ENCODE measurements at places on chromosomes 3 and 15.

DNA sequence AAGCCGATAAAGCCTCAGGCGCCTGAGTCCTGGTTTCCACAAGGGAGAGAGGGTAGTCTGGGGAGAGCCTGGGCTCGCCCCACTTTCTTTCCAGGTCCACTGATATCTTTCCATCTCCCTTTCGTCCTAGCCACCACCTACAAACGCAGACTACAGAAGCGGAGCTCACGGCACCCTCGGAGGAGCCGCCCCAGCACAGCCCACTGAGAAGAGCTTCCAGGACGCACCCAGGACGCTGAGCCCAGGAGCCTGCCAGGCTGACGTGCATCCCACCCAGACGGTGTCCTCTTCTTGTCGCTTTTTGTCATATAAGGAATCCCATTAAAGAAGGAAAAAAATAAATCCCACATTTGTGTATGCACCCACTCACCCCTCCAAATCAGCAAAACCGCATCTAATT lies 21.1 kb downstream of the HAPLN3 start:
- DNase-seq: no peak

DNA sequence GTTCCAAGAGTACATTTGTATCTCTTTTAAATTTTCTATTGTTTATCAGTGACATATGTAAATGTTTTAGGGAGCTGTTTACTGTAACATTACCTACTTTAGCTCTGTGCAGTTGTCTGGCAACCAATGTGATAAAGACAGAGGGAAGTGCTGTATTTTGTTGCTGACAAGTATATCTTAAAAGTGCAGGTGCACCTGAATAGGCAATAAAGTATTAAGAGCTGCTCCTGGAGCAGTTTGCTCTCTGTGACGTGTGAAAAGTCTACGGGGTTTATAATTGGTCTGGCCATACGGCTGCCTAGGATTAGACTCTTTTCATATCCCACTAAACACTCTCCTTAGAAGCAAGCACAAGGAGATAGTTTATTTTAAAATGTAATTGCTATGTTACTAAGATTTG lies 178.3 kb downstream of the IGF1R start:
- DNase-seq: no peak

- DNase-seq: no peak
These were observed 92.1 kb downstream of the HHLA2 start for GRCh38 chr3:108388136-108389132.

GRCh38 chr3:13166243-13167063 lies 93.2 kb upstream of the IQSEC1 start:
- DNase-seq: no peak

DNA sequence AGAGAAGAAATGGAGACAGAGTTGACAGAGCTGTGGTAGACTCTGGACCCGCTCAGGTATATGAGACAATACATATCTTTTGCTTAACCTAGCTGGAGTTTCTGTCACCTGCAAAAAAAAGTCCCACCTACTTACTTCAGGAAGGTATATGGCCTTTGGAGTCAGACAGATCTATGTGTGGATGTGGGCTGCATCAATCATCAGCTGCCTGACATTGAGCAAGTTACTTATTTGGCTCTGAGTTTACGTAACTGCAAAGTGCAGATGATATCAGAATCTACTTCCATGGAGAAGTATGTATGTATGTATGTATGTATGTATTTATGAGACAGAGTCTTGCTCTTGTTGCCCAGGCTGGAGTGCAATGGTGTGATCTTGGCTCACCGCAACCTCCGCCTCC lies 124.3 kb downstream of the MYLK start:
- no peak for DNase-seq

DNA sequence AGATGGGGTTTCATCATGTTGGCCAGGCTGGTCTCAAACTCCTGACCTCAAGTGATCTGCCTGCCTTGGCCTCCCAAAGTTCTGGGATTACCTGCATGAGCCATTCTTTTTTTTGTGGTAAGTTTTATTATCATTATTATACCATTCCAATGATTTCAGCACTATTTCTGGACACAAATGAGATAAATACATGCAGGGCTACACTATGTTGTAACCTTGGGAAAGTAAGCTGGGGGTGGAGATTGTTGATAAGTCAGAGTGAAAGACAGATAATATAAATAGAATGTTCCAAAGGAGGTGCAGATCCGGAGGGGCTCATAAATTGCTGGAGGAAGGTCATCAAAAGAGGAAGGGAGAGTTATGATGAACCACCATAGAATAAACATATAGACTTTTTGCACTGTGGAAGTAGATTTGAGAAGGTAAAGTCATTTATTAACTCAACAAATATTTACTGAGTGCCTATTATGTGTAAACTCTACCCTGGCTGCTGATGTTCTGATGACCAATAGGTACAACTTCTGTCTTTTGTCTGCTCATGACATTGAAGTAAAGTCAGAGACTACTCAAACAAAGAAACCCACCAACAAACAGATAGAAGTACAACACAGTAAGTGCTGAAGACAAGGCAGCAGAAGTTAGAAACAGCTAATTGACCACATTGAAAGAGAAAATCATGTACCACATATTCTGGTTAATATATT lies 478.9 kb upstream of the GOLIM4 start:
- DNase-seq: no peak

DNA sequence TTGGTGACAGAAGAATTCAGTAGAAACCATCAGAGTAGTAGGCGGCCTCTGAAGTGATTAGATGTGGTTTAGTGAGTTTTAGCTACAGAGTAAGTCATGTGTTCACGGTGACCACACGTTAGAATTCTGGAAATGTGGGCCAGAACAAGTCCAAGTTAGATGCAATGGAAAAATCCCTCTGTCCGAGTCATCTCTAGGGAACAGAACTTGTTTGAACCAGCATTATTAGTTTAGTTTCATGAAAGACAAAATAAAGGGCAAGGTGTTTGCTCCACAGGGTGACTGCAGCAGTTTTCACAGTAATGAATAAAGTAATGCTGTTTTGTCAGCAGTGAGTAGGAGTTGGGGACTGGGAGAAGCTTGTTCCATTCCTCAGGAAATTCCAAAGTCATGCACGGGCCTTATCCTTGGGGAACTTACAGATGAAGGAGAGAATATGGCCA lies 100.2 kb downstream of the CGNL1 start:
- DNase-seq: no peak

- DNase-seq: no peak
These were observed 95.0 kb downstream of the VGLL4 start for GRCh38 chr3:11548721-11549131.

GRCh38 chr3:5151586-5151985 lies 29.5 kb downstream of the ARL8B start:
- DNase-seq: no peak

DNA sequence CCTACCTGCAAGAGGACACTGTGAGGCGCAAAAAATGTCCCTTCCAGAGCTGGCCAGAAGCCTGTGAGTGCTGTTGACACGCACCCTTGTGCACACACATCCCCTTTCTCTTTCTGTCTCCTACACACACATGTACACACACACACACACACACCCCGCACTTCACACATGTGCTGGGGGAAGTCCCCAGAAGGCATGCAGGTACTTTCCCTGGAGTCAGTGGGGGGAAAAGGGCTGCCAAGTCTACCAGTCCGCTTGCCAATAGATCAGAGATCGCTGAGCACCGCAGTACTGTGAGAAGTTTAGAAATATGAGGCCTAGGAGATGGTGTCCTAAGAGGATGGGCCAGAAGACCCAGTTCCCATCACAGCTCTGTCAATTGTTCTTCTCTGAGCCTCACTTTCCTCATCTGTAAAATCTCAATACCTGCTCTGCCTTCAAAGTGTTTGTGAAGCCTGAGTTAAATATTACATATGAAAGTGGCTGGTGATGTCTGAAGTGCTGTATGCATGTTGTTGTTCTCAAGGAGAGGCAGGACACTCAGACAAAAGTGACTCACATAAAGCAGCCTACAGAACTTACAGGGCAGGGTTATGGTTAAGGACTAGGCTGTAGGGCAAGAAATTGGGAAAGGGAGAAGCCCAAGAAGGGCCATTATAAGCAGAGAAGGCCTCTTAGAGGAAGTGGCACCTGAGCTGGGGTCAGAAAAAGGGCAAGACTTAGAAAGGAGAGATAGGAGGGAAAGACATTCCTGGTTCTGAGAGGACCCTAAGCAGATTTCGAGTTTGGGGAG lies 6.8 kb downstream of the IL17RE start:
- DNase-seq: no peak

DNA sequence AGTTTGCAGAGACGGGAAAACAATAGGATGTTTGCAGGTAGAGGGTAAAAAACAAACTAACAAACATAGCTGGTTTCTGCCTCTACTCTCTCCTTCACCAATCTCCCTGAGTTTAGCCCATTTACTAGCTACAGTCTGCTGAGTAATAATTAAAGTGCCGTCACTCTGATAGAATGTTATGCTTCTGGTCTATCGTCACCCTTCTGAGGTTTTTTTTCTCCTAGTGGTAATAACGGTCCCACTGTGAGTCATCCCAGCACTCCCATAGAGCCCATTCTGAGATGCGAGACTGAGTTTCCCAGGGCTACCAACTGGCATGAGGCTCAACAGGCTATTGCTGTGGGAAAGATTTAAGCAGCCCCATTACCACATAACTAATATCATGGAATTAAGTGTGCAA lies 56.4 kb downstream of the PLAAT1 start:
- no peak for DNase-seq

All from foreskin melanocyte (primary cell).